ENCODE measurements at places on chromosomes 11 and 22.
A peak's percentile ranks its signal among the peaks of the same experiment; 100 is the strongest.

GRCh38 chr11:106391771-106392420 lies 314.4 kb downstream of the AASDHPPT start:
- DNase-seq: peak; percentile 76

- DNase-seq: peak; percentile 68
Observed at GRCh38 chr11:42422090-42422489, 889.7 kb upstream of the API5 start.

- DNase-seq: no peak
Observed at GRCh38 chr22:35616043-35616442, 1.1 kb downstream of the MB start.

DNA sequence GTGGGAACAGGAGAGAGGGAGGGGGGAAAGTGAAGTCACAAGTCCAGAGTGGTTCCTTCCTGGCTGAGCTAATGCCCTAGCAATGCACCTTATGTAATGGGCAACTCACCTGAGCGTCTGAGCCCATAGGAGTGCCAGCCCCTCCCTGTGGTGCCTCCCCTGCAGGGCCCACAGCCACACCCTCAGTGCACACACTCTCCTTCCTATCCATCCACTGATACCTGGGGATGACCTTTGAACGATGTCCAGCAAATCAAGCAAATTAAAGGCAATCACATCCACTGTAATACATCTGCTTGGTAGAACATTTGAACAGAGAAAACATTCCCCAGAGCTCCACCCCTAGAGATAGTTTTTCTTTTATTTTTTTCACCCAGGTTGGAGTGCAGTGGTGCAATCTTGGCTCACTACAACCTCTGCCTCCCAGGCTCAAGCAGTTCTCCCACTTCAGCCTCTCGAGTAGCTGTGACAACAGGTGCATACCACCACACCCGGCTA lies 19.6 kb upstream of the MICAL2 start:
- DNase-seq: no peak

DNA sequence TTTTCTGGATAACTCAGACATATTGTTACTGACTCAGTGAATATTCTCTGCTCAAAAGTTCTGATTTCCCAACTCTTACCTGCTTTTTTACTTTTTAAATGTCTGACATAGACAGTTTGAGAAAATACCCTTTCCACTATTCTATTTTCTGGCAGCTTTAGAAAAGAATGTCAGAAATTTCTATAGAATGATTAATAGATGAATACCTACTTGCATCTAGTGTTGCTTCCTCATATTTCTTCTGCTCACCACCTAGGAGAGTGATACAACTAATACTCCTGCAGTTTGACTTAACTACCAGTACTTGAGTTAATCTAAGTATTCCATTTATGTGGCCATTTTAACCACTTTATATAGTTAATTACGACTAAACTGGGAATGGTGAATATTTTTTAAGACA lies 55.2 kb downstream of the KDM2A start:
- DNase-seq: no peak

GRCh38 chr22:48242461-48242864 lies 1480.0 kb downstream of the TBC1D22A start:
- no peak for DNase-seq

GRCh38 chr11:85779956-85780640 lies 30.8 kb downstream of the SYTL2 start:
- DNase-seq: no peak

GRCh38 chr11:2258501-2259465 lies 11.6 kb downstream of the ASCL2 start:
- DNase-seq: no peak

DNA sequence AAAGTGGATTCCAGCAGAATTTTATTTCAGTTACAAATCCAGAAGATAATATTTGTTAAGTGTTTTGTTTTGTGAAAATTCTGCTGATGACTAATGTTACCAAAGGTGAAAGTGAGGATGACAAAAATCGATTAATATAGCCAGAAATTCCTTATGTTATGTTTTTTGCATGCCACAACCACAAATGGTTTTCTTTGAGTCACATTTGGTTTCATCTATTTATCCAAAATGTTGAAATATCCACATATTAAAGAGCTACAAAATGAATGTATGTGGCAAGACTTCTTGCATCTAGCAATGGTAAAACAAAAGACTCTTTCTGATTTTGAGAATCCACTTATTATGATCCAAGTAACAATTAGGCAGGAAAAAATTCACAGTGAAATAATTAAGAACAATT lies 150.1 kb upstream of the LRRC4C start:
- peak; percentile 12 for DNase-seq

DNA sequence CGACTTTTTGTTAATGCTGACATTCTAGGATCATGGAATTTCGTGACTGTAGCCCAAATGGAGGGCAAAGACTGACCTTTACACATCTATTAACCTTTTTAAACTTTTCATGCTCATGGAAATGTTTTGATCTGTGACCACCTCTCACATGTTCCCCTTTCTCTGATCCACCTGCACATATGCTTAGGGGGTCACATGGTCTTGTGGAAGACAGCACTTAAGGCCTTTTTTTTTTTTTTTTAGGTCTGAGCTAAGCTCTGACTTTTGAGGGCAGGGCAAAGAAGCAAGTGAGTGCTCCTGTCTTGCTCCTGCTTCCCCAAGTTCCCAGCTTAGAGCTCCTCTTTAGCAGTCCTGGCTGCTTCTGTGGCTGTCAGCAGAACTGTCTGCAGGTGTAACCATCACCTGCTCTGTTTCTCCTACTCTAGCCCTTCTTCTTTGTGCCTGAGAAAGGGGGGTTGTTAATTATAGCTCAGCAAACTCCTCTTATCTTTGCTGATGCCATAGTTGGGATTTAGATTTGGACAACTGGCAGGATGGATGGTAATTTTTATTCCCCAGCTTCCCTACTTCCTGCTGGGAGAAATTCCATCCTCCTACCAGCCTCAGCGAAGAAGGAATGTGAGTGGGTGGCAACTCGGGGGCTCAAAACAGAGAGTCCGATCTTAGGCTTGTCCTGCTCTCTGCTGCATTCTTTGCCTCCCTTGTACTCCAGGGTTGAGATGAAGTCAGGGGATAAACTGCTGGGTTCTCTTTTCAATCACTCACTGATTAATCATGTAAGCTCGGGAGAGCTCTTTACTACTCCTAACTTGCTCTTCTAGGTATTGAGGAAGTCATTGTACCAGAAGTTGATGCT lies 64.4 kb downstream of the GRAMD1B start:
- DNase-seq: no peak

GRCh38 chr22:45224331-45224730 lies 16.4 kb downstream of the KIAA0930 start:
- DNase-seq: no peak

DNA sequence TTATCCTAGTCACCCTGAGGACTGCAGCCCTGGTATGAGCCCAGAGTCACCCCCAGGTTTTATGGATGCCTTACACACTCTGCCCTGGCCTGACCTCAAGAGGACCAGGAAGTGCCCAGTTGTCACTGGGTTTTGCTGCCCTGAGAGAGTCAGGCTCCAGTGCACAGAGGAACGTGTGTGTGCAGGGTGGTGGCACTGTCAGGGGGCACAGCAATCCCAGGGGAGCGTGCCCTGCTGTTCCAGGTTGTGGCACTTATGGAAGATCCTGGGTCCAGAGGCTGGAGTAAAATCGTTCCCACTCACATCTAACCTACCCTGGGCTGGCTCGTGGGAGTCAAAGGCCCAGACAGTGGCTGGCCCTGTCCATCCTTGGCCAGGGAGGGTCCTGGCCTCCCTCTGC lies 7.6 kb downstream of the APOBEC3A start:
- no peak for DNase-seq

- no peak for DNase-seq
Observed at GRCh38 chr11:61056571-61056970, 45.7 kb upstream of the CD5 start.

- no peak for DNase-seq
Observed at GRCh38 chr11:11866203-11866602, 24.4 kb downstream of the USP47 start.

DNA sequence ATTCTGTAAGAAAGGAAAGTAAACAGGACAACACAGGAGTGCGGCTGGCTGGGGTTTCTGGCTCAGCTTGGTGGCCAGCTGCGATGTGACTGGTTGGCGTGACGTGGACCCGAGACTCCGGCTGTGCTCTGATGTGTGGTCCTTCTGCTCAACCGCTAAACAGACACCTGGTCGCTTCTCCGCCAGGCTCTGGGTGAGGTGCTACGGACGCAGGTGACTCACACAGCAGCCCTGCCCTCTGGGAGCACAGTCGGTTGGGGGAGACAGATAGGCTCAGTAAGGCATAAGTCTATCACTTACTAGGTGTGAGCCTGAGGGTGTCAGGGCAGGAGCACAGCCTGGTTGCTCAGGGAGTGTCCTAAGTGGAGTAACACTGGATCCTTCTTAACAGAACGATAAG lies 8.2 kb downstream of the RTL6 start:
- no peak for DNase-seq

GRCh38 chr11:69744435-69744834 lies 30.7 kb downstream of the FGF4 start:
- peak; percentile 93 for DNase-seq

DNA sequence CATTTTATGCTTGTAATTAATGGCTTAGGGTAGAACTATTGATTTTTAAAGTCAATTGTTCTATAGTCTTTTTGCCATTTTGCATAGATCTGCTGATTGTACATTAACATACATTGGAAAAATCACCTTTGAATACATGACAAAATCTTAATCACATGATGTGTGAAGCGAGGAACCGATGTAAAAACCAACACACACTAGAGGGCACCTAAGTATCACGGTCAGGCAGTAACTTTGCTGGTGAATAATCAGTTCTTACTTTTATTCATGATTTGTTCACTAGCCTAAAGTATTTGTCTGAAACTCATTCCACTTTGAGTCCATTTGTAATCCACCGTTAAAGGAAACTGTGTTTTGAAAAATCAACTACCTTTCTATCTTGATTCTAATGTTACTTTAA lies 28.2 kb downstream of the JHY start:
- peak; percentile 29 for DNase-seq

- no peak for DNase-seq
Observed at GRCh38 chr11:78551066-78551465, 23.6 kb downstream of the NARS2 start.

- DNase-seq: no peak
Observed at GRCh38 chr11:109783014-109783413, 310.2 kb upstream of the ZC3H12C start.

- DNase-seq: peak; percentile 47
Observed at GRCh38 chr11:68043349-68044144, 4.7 kb downstream of the TCIRG1 start.

GRCh38 chr11:61699737-61700160 lies 19.6 kb downstream of the DAGLA start:
- no peak for DNase-seq
